ENCODE measurements at places on chromosomes 5 and 9. TPM values are rescaled to one million over a fixed set of nuclear protein-coding genes. Genes with fewer than 3 reads are reported as not detected.

The SOHLH1 gene
- total RNA-seq, result not detected

The GPX3 gene
- 1,665 TPM for total RNA-seq

The IFNA21 gene
- not detected for total RNA-seq

The IL17B gene
- 5.9 TPM for total RNA-seq

The COL23A1 gene
- total RNA-seq, result 0.83 TPM

- no peak overlapping the region for H3K27ac ChIP-seq
- DNase-seq, result peak; percentile 86
- H3K36me3 ChIP-seq, result no peaks in the 10 kb centered on the region
- no peaks in the 10 kb centered on the region for H3K27me3 ChIP-seq
- H3K4me3 ChIP-seq, result no peak overlapping the region
- no peaks in the 10 kb centered on the region for H3K4me1 ChIP-seq
These were observed 397.5 kb downstream of the IRX2 start for GRCh38 chr5:2353871-2354440.

GRCh38 chr5:154193283-154193682 lies 2.8 kb downstream of the GALNT10 start:
- no peaks in the 10 kb centered on the region for H3K27me3 ChIP-seq
- H3K4me3 ChIP-seq, result no peak overlapping the region
- no peak for DNase-seq
- H3K36me3 ChIP-seq, result no peaks in the 10 kb centered on the region
- no peak overlapping the region for H3K27ac ChIP-seq
- peaks cover 71% of the 10 kb centered on the region for H3K4me1 ChIP-seq

DNA sequence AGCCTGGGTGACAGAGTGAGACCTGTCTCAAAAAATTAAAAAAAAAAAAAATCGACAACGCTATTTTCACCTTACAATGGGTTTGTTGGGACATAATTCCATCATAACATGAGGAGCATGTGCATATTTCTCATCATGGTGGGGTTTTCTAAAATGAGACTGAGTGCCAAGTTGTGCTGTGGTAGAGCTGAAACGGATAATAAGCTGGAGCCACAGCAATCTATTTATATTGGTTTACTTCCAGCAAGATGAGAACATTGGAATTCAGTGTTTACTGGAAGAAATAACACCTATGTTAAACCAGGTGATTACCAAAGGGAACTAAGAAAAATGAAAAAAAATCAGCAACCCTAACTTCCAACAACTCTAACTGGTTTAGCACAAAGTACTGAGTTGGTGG lies 102.3 kb upstream of the IL6ST start:
- H3K27ac ChIP-seq, result no peak overlapping the region
- H3K36me3 ChIP-seq, result no peaks in the 10 kb centered on the region
- no peaks in the 10 kb centered on the region for H3K4me1 ChIP-seq
- no peak for DNase-seq
- no peak overlapping the region for H3K4me3 ChIP-seq

- DNase-seq, result no peak
- H3K4me1 ChIP-seq, result no peaks in the 10 kb centered on the region
- peaks cover 10% of the 10 kb centered on the region for H3K27me3 ChIP-seq
These were observed 14.4 kb downstream of the GLDC start for GRCh38 chr9:6631207-6631512.
